Jurkat, Clone E6-1 (cell line): ENCODE measurements at places on chromosomes 13 and 19.

GRCh38 chr13:72514146-72514545, 213.3 kb downstream of the MZT1 start:
- DNase-seq, result no peak

GRCh38 chr19:11324748-11325389, 14.6 kb downstream of the RAB3D start:
- DNase-seq, result no peak

- no peak for DNase-seq
Measured at GRCh38 chr13:49820591-49821215, 28.2 kb upstream of the KPNA3 start.

DNA sequence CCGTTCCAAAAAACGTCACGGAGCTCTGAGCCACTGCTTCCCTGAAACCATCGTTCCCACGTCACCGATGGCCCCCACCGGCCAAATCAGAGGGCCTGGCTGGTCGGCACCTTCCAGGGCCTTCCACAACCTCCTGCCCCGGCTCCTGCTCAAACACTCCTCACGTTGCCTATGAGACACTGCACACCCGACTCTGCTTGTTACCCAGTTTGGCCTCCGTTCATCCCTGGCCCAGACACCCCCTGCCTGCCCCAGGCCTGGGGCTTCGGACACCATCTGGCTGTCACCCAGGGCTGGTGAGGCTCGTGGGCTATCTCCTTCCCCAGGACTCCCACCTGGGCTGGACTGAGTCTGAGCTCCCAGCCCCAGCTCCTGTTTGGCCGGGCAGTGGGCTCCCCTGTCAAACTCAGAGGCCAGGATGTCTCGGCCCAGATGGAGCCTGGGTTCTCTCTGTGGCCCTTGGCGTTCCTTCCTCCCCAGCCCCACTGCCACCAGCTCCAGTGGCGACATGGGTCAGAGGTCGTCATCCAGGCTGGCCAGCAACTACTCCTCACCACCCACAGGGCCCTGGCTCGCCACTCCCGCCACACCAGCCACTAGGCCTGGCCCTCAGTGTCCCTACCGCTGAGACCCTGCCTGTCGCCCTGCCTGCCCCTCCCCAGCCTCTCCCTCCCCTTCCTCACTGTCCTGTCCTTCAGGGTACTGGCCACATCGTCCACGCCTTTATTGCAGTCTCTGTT, 17.7 kb downstream of the CERS1 start:
- no peak for DNase-seq

- peak; percentile 77 for DNase-seq
Measured at GRCh38 chr13:26985285-26985878, 186.2 kb downstream of the USP12 start.

DNA sequence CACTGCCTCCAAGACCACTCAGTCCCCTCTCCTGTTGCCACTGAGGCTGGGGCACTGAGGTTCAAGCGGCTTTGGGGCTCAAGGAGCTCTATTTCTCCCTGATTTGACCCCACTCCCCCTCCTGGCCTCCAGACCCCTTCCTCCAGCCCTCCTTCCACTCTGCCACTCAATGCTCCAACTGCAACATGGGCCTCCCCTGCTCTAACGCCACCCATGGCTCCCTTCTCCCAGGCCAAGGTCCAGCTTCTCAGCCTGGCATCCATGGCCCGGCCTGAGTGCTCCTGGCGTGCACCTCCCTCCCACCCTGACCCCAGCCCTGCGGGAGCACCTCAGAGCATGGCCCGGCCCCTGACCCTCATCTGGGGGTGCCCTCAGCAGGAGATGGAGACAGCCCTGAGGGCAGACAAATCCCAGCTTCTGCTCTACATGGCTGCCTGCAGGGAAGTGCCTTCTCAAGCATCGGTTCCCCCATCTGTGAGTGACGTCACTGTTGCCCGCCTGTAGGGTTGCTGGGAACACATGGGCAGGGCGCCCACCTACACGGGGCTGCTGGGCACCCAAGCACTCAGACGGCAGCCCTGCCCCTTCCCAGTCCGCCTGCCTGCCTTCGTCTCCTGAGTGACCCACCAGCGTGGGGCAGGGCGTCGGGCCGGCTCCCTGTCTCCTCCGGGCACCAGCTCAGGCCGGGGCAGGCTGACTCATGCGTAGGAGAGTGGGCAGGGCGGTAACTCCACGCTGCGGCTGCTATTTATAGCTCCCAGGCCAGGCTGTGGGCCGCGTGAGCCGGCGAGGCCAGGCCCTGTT, 1.6 kb upstream of the DIRAS1 start:
- no peak for DNase-seq

DNA sequence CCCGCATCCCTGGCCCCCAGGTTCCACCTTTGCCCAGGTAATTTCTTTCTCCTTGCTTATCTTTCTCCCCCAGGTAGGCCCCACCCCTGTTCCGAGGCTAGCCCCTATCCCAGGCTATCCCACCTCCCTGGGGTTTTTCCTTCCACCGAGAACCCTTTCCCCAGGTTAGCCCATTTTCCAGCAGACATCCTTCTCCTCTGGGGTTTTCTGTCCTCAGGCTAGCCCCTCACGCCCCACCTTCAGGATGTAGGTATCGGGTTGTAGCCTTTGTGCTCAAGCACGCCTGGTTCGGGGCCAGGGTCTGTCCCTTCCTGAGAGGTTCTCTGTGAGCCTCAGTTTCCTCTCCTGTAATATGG, 837 bp downstream of the FSD1 start:
- no peak for DNase-seq

DNA sequence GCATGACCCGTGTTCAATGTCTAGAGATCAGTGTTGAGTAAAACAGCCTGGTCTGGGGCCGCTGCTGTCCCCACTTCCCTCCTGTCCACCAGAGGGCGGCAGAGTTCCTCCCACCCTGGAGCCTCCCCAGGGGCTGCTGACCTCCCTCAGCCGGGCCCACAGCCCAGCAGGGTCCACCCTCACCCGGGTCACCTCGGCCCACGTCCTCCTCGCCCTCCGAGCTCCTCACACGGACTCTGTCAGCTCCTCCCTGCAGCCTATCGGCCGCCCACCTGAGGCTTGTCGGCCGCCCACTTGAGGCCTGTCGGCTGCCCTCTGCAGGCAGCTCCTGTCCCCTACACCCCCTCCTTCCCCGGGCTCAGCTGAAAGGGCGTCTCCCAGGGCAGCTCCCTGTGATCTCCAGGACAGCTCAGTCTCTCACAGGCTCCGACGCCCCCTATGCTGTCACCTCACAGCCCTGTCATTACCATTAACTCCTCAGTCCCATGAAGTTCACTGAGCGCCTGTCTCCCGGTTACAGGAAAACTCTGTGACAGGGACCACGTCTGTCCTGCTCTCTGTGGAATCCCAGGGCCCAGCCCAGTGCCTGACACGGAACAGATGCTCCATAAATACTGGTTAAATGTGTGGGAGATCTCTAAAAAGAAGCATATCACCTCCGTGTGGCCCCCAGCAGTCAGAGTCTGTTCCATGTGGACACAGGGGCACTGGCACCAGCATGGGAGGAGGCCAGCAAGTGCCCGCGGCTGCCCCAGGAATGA, 1.5 kb upstream of the CEACAM5 start:
- peak; percentile 55 for DNase-seq

DNA sequence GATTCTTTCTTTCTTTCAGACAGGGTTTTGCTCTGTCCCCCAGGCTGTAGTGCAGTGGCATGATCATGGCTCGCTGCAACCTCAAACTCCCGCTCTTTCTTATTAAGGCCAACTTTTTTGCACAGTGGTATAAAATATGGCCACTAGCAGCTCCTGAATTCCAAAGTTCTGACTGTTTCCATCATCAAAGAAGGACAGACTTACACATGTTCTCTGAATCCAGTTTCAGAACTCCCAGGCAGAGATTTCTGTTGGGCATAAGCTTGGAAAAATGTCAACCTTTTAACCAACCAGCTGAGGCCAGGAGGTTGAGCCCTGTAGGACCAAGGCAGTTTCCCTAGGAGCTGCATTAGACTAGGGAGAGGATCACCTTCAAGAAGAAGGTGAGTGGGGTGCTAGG, 184.1 kb downstream of the HS6ST3 start:
- no peak for DNase-seq

GRCh38 chr13:100808330-100809128, 133.9 kb upstream of the TMTC4 start:
- no peak for DNase-seq

DNA sequence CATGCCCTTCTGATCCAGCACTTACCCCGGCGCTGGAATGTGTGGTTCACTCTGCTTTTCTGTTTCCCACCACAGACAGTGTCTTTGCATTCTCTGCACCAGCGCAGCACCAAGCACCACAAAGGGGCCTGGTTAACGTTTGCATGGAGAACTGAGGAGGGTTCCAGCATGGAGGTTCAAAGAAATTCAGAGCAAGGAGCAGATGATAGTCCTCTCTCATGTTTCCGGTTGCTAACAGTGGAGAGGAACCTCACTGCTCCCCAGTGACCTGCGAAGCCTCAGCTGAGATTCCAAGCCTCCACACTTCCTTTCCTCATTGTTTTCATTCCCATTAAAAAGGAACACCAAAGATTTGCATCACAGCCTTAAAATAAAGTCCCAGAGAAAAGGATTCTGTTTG, 99.7 kb downstream of the STARD13 start:
- DNase-seq, result no peak

- no peak for DNase-seq
Measured at GRCh38 chr13:71017607-71018006, 849.4 kb downstream of the DACH1 start.

DNA sequence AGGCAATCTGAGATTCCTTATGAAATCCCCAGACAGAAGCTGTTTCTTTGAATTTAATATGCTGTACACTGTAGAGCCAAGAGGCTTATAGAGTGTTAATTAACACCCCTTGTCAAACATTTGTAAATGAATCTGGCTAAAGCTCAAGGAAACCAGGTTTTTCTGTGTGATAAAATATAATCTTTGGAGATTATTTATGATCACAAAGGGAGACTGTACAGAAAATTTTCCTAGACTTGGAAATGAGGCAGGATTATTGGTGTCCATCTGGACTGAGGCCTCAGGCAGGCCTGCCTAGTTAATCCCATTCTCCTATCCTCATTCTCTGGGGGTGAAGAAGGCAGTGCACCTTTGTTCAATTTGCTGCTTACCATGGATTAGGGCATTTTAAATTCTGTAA, 17.8 kb downstream of the KL start:
- DNase-seq, result no peak

GRCh38 chr13:101915755-101916107, 463.3 kb downstream of the ITGBL1 start:
- no peak for DNase-seq

- no peak for DNase-seq
Measured at GRCh38 chr13:30735872-30736175, 481 bp downstream of the ALOX5AP start.

DNA sequence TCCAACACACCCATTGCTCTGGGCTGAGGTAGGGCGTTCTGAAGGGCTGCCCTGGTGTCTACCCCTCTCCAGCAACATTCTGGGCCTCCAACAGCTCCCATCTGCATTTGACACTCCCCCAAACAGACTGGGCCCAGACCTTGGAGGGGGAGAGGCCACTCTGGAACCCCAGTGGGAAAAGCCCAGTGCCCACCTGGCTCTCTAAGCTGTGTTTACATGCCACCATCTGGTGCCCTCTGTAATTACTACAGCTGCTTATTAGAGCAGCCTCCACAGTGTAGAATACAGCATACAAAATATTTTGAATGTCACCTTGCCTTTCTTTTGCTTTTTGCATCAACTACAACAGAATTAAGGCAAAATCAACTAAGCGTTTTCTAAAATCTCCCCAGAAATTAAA, 35.8 kb upstream of the TM9SF2 start:
- DNase-seq, result no peak

GRCh38 chr13:112693831-112694497, 4.1 kb downstream of the ATP11A start:
- DNase-seq, result no peak

DNA sequence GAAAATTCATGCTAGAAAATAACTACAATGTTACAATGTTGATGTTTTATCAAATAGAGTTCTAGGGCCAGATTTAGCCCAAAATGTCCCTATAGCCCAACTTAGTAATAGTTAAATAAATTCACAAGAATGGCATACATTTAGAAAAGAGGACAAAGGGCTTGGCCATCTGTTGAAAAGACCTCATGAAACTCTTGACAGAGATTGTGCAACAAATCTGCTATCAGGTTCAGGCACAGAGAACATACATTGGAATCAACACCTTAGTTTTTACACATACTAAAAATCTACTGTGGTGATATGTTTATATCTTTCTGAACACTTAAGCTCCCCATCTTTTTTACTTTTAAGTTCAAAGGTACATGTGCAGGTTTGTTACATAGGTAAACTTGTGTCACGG, 298.3 kb upstream of the DACH1 start:
- no peak for DNase-seq

GRCh38 chr19:4403005-4403761, 743 bp downstream of the CHAF1A start:
- DNase-seq, result no peak

- no peak for DNase-seq
Measured at GRCh38 chr13:49932066-49932465, 4.1 kb downstream of the SPRYD7 start.

- DNase-seq, result no peak
Measured at GRCh38 chr19:52536448-52536800, 9.0 kb downstream of the ZNF808 start.

- DNase-seq, result no peak
Measured at GRCh38 chr13:79485014-79485811, 4.3 kb downstream of the NDFIP2 start.

DNA sequence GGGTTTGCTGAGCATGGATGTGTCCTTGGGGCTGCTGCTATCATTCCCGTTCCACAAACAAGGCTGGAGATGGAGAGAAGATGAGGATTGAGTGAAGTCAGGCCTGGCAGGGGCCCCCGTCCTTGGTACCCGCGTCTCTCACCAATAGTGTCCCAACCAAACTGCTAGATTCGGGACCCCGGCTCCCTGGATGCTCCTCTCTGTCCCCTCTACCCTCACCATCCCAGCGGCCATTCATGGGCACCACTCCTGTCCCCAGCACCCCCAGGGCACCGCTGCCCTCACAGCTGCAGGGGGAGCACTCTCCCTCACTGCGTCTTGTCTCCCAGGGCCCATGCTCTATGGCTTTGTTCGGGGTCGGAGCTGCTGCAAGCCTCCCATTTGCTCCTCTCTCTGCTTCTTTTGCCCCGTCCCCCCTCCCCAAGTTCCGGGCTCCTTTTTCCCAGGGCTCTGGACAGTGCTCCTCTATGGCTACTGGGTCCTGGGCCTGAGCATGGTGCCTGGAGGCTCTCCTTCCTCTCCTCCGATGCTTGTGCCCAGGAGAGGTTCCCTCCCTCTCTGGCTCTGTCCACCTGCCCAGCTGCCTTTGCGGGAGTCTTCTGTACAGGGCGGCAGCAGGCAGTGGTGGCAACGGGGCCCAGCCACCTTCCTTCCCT, 219.5 kb downstream of the TEX29 start:
- DNase-seq, result no peak

GRCh38 chr19:1668486-1669270, 16.3 kb upstream of the TCF3 start:
- no peak for DNase-seq
